ENCODE measurements at places on chromosomes 7 and 10.

DNA sequence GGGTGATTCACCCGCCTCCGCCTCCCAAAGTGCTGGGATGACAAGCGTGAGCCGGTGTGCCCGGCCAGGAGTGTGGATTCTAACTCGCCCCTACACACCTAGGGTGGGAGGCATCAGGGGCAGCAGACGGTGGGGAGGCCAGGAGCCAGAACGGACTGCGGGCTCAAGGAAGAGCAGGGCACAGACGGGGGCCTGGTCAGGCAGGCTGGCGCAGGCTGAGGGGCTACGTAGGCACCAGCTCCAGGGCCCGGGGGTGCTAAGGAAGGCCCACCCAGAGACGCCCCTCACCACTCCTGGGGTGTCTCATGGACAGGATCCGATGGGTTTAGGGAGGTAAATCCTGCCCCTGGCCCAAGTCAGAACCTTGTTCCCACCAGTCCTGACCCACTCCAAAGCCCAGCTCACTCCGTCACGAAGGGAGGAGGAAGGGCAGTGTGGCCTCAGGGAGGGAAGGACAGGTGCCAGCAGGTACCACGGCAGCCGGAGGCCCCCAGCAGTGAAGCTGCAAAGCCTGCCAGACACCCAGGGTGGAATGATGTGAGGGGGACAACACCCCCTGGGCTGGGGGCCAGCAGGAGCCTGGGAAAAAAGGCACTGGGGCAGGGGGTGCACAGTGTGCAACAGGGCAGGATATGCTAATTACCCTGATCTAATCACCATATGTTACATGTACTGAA is 251.4 kb downstream of the MAD1L1 start:
- peaks cover 26% of the 10 kb centered on the region for H3K36me3 ChIP-seq
- no peak for DNase-seq
- peak overlapping the region; percentile 83 for H3K27ac ChIP-seq
- H3K27me3 ChIP-seq, result peaks cover 3% of the 10 kb centered on the region

- peaks cover 73% of the 10 kb centered on the region for H3K36me3 ChIP-seq
- no peak for DNase-seq
- no peak overlapping the region for H3K27ac ChIP-seq
These were observed 106.2 kb downstream of the ABCC2 start for GRCh38 chr10:99888622-99889021.

DNA sequence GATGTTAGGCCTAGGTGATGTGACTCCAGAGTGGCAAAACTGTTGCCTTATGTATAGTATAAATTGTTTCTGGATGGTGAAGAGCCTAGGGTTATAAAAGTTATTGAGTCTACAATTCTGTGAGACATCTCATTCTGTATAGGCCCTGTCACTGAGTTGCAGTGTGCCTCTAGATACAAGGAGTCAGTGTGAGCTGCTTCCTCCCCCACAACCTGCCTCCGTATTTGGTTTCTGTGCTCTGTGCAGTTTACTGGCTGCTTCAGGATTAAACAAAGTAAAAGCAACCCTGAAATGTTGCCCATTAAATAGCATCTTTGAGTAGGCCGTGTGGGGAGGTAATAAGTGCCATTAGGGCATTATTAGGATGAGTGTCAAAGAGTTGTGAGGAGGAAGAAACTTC is 1.9 kb upstream of the IFRD1 start:
- H3K27ac ChIP-seq, result peak overlapping the region; percentile 0
- H3K27me3 ChIP-seq, result no peaks in the 10 kb centered on the region
- no peak for DNase-seq
- H3K4me1 ChIP-seq, result peaks cover 37% of the 10 kb centered on the region

GRCh38 chr10:66187053-66187733 is 738.6 kb upstream of the LRRTM3 start:
- H3K36me3 ChIP-seq, result no peaks in the 10 kb centered on the region
- no peak for DNase-seq
- H3K4me3 ChIP-seq, result no peak overlapping the region

- H3K36me3 ChIP-seq, result no peaks in the 10 kb centered on the region
- DNase-seq, result peak; percentile 7
- no peaks in the 10 kb centered on the region for H3K27me3 ChIP-seq
- H3K27ac ChIP-seq, result no peak overlapping the region
- H3K4me1 ChIP-seq, result peaks cover 3% of the 10 kb centered on the region
These were observed 921.1 kb upstream of the GHITM start for GRCh38 chr10:83218205-83218604.

GRCh38 chr10:71950683-71951082 is 13.5 kb upstream of the CHST3 start:
- H3K27ac ChIP-seq, result no peak overlapping the region
- H3K4me3 ChIP-seq, result no peak overlapping the region
- H3K36me3 ChIP-seq, result peaks cover 12% of the 10 kb centered on the region
- H3K4me1 ChIP-seq, result no peaks in the 10 kb centered on the region
- DNase-seq, result no peak

GRCh38 chr7:45686441-45687184 is 112.4 kb downstream of the ADCY1 start:
- H3K27me3 ChIP-seq, result peaks cover 4% of the 10 kb centered on the region
- H3K4me3 ChIP-seq, result no peak overlapping the region
- no peaks in the 10 kb centered on the region for H3K4me1 ChIP-seq
- H3K27ac ChIP-seq, result no peak overlapping the region
- no peaks in the 10 kb centered on the region for H3K36me3 ChIP-seq
- DNase-seq, result no peak

DNA sequence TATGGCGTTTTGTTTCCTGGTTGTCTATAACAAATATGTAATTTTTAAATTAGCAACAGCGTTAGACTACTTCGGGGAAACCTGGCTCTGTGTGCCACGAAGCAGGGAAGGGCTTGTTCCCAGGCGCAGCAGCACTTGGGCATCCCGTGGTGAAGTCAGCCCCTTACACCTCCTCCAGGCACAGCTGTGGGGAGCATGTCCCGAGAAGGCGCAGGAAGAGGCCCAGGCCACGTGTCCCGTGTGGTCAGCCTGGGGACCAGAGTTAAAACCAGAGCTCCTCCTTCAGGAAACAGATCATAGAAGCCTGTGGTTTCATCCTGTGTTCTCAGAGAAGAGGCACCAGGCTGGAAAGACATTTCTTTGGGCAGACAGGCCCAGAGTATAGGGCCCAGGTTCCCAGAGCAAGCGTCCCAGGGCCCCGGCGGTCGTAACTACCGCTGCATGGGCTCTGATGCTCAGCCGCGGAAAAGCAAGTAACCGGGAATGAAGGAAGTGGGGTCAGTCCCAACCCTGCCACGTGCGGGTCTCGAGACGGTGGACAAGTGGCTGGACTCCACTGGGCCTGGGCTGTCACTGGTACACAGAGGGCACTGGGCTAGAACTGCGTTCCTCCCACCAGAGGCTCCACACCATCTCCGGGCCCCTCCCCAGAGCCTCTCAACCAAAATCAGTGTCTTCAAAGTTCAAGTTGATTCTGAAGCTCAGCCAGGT is 7.1 kb downstream of the NUDT1 start:
- H3K4me1 ChIP-seq, result peaks cover 17% of the 10 kb centered on the region
- peaks cover 4% of the 10 kb centered on the region for H3K36me3 ChIP-seq
- H3K27me3 ChIP-seq, result peaks cover 3% of the 10 kb centered on the region
- H3K27ac ChIP-seq, result peak overlapping the region; percentile 80
- DNase-seq, result no peak

DNA sequence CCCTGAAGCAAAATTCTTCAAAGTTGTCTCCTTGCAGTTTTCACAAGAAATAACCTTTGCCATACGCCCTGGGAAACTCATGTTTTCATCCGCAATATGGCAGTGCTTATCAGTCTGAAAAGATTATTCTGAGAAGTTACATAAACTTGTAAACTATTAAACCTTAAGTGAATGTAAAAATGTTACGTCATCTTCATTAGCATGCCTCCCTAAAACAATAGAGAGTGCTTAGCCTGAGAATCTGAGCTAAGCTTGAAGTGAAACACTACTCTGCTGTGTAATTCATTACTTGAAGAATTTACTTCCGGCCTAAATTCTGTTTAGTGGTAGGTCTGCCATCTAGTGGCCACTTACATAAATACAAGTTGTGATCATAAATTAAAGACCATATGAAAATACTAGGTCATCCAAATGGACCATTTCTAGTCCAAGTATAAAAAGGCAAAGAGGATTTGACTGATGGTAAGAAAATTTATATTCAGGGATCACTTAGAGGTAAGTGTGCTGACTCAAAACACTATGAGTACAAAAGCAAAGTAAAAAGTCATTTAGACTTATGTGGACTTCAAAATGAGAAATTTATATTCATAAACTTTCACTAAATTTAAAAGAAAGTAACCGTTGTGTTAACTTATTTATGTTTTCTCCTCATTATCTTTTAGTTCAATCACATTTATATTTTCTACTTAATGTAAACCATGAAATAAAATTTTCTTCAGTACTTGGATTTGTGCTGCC is 745.1 kb upstream of the LRRTM3 start:
- no peak overlapping the region for H3K27ac ChIP-seq
- peak; percentile 17 for DNase-seq
- peaks cover 8% of the 10 kb centered on the region for H3K4me1 ChIP-seq
- H3K27me3 ChIP-seq, result no peaks in the 10 kb centered on the region
- H3K4me3 ChIP-seq, result no peak overlapping the region

- H3K27me3 ChIP-seq, result peaks cover 4% of the 10 kb centered on the region
- H3K4me3 ChIP-seq, result no peak overlapping the region
- DNase-seq, result no peak
- H3K27ac ChIP-seq, result no peak overlapping the region
These were observed 43.2 kb downstream of the BEND7 start for GRCh38 chr10:13485623-13486022.

DNA sequence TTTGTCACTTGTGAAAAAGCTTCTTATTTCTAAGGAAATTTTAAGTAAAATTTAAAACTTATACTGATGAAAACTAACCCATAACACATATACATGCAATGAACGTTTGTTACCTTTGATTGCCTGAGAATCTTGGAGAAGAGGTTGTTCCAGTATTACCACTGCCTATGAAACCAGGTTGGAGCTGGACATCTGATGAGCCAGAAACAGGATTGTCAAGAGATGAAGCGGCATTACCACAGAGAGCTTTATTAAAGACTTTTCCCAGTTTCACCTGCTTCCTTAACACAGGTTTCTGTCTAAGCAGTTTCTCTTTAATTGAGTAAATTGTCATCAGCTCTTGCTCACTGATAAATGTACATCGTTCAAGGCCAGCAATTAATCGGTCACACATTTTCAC is 9.0 kb upstream of the KIF20B start:
- no peaks in the 10 kb centered on the region for H3K4me1 ChIP-seq
- peaks cover 7% of the 10 kb centered on the region for H3K36me3 ChIP-seq
- DNase-seq, result no peak
- no peak overlapping the region for H3K27ac ChIP-seq
- H3K4me3 ChIP-seq, result no peak overlapping the region

- no peaks in the 10 kb centered on the region for H3K36me3 ChIP-seq
- no peaks in the 10 kb centered on the region for H3K4me1 ChIP-seq
- H3K27ac ChIP-seq, result no peak overlapping the region
These were observed 290.2 kb upstream of the GHITM start for GRCh38 chr10:83849150-83849549.

- H3K4me3 ChIP-seq, result no peak overlapping the region
- DNase-seq, result no peak
- peaks cover 6% of the 10 kb centered on the region for H3K4me1 ChIP-seq
- no peak overlapping the region for H3K27ac ChIP-seq
These were observed 8.4 kb downstream of the GOLGA7B start for GRCh38 chr10:97858001-97858439.

GRCh38 chr7:20407585-20408466 is 77.1 kb downstream of the ITGB8 start:
- H3K4me1 ChIP-seq, result peaks cover 4% of the 10 kb centered on the region
- H3K4me3 ChIP-seq, result no peak overlapping the region
- no peak for DNase-seq
- H3K36me3 ChIP-seq, result peaks cover 44% of the 10 kb centered on the region
- peak overlapping the region; percentile 72 for H3K27ac ChIP-seq

DNA sequence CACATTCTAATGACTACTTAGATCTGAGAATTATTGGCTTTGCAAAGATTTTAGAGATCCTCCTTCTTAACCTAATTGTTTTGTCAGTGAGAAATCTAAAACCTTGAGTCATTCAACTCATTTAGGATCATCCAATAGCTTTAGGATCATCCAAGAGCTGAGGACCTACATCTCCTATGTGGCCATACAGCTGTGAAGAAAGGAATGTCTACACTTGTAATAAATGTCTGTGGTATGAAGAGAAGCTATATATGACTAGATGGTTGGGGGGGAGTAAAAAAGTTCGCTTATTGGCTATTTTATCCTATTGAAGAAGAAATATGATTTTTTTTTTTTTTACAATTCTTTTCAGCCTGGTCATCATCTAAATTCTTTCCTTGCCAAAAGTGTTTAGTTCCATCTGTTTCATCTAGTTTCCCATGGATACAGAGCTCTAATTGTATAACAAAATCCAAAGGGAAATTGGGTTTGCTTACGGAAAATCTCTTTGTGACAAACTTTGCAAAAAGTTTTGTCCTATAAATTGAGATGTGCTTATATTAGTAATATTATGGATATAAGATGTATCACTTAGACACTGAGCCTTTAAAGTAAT is 196.7 kb downstream of the PRKG1 start:
- H3K4me1 ChIP-seq, result peaks cover 5% of the 10 kb centered on the region
- no peak overlapping the region for H3K27ac ChIP-seq
- peaks cover 26% of the 10 kb centered on the region for H3K36me3 ChIP-seq
- H3K4me3 ChIP-seq, result no peak overlapping the region
- no peak for DNase-seq

DNA sequence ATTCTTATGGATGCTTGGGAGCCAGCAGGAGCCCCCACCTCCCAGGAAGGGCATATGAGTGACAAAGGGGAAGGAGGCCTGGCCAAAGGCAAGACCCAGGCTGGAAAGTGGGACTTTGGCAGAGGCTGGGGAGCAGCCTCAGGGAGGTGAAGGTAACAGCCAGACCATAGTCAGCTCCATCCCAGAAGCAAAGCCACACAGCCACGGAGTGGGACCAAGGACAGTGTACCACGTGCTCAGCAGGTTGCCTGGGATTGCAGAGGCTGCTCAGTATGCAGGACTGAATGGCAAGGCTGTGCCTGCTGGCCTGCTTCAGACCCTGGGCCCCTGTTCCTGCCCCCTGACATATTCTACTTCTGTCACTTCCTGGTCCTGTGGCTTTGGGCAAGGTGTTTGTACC is 17.6 kb upstream of the GPR26 start:
- no peaks in the 10 kb centered on the region for H3K36me3 ChIP-seq
- no peak overlapping the region for H3K4me3 ChIP-seq
- DNase-seq, result no peak
- no peaks in the 10 kb centered on the region for H3K4me1 ChIP-seq

DNA sequence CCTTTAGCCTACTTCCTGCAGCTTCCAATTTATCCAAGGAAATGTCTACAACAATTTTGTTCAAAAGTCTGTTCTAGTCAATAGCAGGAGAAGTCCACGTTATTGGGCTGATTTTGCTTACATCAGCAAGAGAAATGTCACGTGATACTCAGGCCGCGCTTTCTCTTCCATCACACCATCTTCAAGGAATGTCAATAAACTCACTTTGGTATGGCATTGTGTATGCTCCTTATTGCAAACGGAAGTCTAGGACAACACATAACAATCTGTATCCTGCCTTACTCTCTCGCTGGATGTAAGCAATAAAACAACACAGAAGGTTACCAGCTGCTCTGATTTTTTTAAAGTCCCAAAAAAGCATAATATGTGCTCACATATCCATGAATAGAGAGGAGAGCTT is 17.1 kb upstream of the STK17A start:
- H3K4me1 ChIP-seq, result no peaks in the 10 kb centered on the region
- H3K4me3 ChIP-seq, result no peak overlapping the region
- no peak for DNase-seq
- H3K27me3 ChIP-seq, result peaks cover 4% of the 10 kb centered on the region

- H3K4me3 ChIP-seq, result no peak overlapping the region
- H3K27ac ChIP-seq, result no peak overlapping the region
- peaks cover 16% of the 10 kb centered on the region for H3K4me1 ChIP-seq
These were observed 55.2 kb downstream of the PWWP2B start for GRCh38 chr10:132452216-132452650.

- H3K4me3 ChIP-seq, result no peak overlapping the region
- peaks cover 55% of the 10 kb centered on the region for H3K4me1 ChIP-seq
- no peaks in the 10 kb centered on the region for H3K36me3 ChIP-seq
- peak overlapping the region; percentile 58 for H3K27ac ChIP-seq
- peaks cover 4% of the 10 kb centered on the region for H3K27me3 ChIP-seq
These were observed 33.4 kb upstream of the NPVF start for GRCh38 chr7:25261545-25262140.

Measured in nephron progenitor cell (in vitro differentiated cells).